Retinal pigment epithelial cell (primary cell): ENCODE measurements at places on chromosomes 5 and 9.

GRCh38 chr5:1329111-1329579 is 15.8 kb downstream of the CLPTM1L start:
- no peak for DNase-seq

GRCh38 chr5:37886242-37886905 is 46.5 kb upstream of the GDNF start:
- no peak for DNase-seq

DNA sequence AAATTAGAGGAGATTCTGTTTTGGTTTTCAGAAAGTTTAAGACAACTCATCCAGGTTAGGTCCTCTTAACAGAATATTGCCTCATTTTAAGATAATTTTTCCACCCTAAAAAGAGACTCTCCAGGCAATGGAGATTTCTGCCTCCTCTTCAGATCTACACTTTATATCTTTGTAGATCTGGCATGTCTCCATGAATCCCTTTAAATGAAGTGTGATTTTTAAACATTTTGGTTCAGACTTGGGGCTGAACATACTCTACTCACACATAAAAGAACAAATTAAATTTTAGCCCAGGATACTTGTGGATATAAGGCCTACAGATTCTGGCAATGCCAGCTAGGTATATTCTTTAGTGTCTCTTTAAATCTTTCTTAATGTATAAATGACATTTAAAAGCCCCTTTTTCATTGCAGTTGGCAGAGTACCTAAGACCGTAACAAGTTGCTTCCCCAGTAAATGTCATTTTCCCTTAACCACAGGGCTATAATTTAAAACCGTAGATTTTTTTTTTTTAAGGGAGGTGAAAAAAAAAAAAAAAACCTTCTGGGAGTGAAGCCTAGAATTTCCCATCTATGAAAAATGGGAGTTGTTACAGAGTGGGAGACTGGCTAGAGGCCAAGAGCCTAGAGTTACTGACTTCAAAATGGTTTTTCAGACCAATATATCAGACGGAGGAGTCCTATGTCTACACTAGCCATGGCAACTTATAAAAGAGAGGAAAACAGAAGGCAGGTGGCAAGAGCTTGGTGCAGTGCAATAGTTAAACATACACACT is 207.8 kb upstream of the TARS1 start:
- no peak for DNase-seq

- DNase-seq: no peak
Observed at GRCh38 chr9:129595903-129596540, 24.9 kb downstream of the C9orf50 start.

DNA sequence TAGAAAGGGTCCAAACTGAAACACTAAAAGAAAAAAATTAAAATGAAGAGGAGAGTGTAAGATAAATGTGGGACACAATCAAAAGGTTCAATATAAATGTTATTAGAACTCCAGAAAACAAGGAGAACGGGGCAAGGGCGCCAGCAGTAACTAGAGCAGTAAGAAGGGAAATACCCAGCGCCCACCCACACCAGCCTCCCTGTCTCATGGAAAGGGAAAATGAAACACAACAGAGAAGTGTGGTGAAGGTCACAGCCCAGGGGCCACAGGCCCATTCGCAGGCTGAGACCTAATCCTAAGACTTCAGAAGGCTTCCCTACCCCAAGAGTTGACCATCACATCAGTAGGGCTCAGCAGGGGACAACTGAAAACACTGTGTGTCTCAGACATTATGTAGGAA is 45.8 kb upstream of the CLK4 start:
- DNase-seq: no peak
